ENCODE measurements at places on chromosomes 3 and 15.

DNA sequence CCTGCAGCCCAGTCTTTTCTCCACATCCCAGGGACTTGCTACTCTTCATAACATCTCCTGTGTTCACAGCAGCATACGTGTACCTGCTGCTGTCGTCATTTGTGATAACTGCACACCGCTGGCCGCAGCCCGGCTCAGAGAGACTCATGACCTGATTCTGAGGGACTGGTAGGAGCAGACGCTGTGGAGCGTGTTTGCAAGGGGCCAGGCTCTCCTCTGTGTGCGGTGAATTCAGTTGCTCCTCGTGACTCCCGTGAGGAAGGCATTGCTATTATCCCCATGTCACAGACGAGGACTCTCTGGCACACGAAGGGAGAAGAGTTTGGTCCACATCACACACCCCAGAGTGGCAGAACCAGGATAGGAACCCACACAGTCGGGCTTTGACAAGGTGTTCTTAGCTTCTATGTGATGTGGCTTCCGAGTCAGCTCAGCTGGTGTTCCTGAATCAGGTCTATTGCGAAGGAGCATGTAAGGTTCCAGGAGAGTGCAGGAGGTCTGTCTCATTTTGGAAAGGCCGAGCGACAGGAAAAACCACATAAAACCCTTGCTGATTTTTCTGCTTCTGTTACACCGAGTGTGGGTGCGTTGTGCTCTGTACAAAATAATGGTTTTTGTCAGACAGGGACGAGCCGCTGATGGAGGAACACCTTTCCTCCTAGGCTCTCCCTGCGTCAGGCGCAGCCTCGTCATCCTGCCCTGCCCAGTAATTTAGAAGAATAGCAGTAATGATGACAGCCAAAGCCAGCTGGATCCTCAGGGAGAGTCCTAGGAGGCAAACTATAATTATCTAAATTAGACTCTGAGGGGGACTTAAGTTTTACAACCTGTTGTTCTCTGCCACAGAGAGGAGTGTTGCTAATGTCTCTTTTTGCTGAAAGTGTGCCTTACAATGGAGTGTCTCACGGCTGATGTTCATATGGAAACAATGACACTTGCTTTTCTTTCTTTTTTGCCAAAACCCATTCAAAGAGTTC is 157.5 kb upstream of the RGMA start:
- DNase-seq: no peak

GRCh38 chr3:170563712-170564423 is 22.0 kb downstream of the SLC7A14 start:
- DNase-seq: peak; percentile 19

- DNase-seq: no peak
Observed at GRCh38 chr3:37031096-37031682, 37.9 kb downstream of the MLH1 start.

DNA sequence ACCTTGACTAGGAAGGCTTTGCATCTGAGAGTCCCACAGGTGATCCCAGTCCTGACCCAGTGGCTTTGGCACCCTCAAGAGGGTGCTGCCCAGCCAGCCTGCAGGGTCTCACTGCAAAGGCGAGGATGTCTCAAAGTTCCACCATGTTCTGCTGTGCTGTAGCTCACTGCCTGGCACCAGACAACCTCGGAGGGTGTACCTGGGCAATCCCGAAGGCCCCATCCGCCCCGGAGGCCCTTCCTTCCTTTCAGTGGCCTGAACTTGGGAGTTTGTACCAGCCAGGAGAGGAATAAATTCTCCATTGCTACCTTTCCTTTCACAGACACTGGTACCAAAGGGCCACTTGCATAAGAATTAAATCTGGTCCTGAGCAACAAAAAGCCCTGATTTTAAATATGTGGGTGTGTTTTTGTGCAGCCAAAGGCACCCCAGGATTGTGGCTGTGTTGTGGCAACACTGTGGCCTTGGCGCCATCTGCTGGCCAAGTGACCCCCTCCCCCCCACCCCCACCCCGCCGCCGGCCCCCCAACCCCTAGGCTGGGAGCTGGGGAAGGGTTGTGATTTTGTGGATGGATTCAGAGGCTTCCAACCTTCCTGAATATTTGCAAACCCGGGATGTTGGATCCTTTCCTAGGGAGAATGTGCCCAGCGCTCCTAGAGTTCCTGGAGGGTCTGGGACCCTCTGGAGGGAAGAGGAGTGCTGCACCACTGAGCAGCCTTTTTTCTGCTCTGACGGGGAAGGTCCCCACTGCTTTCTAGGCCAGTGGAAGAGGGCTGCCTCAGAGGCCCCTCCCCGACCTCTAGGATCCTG is 9.7 kb upstream of the PTPN23 start:
- no peak for DNase-seq

DNA sequence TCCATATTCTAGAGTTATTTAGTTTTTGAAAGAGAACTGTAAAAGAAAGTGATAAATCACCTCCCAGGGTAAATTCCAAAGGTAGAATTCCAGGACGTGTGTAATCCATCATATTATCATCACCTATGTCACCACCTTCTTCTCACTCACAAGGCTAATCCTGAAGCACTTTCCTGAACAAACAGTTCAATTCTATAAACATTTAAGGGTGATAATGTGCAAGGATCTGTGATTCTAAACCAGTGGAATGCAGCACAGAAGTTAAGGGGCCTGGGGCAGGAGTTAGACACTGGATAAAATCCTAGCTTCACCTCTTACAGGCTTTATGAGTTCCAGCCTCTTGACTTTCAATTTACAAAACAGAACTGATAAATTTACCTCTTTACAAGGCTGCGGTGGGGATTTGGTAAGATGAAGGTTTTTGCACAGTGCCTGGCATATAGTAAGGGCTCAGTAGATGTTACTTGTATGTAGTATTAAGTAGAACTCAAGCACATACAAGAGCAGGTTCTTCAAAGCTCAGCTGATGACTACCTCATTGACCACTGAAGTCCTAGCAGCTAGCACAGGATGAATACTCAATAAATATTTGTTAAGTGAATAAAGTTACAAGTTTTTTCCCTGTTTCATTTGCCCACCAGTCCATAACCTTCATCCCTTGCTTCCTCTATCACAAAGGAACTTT is 47.3 kb upstream of the CCDC80 start:
- DNase-seq: no peak

- no peak for DNase-seq
Observed at GRCh38 chr3:48409291-48410201, 20.3 kb downstream of the PLXNB1 start.

- no peak for DNase-seq
Observed at GRCh38 chr3:152564459-152564858, 270.5 kb upstream of the P2RY1 start.
